ENCODE measurements at places on chromosomes 5 and 9.

GRCh38 chr5:109421956-109422355 is 12.2 kb upstream of the PJA2 start:
- no peak for DNase-seq

- no peak for DNase-seq
Observed at GRCh38 chr9:133051281-133051900, 10.4 kb upstream of the CEL start.

DNA sequence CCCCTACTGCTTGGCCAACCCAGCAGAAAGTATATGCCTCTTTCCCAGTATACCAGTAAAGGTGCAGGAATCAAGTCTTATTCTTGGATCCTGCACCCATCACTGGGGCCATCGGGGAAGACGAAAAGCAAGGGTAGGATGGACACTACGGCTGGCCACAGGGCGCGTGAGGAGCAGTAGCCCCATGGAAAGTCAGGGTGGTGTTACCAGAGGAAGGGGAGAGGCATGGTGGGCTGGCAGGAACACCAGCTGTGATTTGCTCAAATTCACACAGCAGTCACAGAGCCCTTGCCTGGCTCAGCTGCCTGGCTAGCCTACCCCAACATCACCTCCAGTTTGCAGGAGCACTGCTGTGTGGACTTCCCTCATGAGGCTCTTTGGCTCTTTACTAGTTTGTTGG is 34.5 kb upstream of the SAP30L start:
- no peak for DNase-seq

DNA sequence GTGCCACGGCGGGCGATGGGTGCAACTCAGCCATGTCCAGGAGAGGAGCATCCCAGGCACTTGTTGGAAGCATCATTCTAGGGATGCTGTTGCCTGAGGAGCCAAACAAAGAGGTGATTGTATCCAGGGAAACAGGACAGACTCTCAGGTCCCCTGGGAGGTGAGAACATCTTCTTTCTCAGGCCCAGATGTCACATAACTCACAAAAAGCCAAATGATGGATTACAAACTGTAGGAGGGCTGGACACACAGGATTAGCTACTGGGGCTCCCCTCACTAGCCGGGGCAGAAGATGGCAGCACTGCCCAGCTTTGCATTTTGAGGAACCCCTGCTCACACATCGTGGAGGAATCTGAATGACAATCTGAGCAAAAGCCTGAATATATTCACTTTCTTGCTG is 64.7 kb upstream of the NFIL3 start:
- DNase-seq: no peak

DNA sequence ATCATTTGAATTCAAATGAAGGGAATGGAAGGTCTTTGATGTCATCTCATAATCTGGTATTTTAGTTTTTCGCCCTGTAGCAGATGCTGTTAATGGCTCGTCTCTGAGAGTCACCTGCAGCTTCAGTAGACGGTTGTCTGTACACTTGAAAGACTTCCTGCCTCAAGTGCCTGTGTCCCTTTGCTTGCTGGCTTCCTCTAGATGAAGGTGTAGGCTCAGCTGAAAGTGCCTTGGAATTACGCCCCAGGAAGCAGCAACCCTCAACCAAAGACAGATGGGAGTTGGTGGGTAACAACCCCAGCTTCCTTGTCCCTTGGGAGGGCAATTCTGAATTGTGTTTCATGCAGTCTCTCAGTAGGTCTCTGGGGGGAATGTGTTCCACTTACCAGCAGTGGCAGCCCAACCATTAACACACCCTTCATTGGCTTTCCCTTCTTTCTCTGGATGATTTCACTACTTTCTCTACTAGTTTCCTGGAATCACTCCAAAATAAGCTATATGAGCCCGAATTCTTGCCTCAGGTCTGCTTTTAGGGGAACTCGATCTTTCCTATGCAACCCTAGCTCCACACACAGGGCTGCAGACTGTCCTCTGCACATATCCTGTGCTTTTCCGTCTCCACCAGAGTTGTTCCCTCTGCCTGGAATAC is 395.6 kb downstream of the DMAC1 start:
- DNase-seq: no peak

- DNase-seq: no peak
Observed at GRCh38 chr5:81245871-81246235, 12.7 kb downstream of the CKMT2 start.

DNA sequence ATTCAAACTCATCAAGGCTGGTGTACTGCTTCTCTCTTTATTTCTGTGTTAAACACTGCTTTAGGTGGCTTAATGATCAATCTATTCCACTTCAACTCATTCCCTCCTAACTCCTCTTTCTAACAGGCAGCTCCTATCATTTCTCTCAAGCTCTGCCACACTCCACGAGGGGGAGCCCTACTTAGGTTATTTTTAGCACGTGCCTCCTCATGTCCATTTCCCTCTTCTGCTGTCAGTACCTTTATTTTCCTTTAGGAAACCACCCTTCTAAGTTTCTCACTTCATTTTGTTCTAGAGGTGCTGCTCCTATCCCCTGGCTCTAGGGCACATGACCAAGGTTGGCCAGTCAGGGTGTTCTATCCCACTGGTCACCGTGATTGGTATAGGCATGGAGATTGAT is 6.7 kb upstream of the BRINP1 start:
- no peak for DNase-seq

GRCh38 chr5:124675931-124676846 is 70.2 kb downstream of the ZNF608 start:
- no peak for DNase-seq

- no peak for DNase-seq
Observed at GRCh38 chr5:888638-889035, 4.0 kb downstream of the BRD9 start.

DNA sequence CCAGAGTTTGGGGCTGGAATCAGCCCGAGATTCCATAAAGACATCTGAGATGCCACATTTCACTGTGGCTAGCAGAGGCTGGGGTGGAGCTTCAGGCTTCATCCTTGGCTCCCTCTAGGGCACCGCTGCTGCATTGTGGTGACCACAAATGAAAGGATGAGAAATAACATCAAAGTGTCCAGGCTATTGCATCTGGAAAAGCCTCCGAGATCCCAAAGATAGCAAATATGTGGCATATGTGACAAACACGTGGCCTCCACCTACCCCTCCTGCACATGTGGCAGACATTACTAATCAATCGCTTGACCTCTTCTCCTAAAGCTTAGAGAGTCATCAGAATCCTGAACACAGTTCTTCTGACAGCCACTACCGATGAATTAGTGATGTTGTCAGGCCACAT is 4.5 kb downstream of the SPARC start:
- DNase-seq: no peak

- DNase-seq: no peak
Observed at GRCh38 chr5:94244921-94245320, 373.5 kb downstream of the KIAA0825 start.

GRCh38 chr5:178413988-178414387 is 176.2 kb downstream of the COL23A1 start:
- no peak for DNase-seq

GRCh38 chr5:59093329-59093728 is 510.5 kb downstream of the RAB3C start:
- no peak for DNase-seq

Measured in stimulated activated CD8-positive, alpha-beta memory T cell treated with anti-CD3 and anti-CD28 coated beads, Interleukin-4, amount 100 ng/mL, for 48 hours (primary cell).